ACHN (cell line): ENCODE measurements at places on chromosomes 3 and 15.

DNA sequence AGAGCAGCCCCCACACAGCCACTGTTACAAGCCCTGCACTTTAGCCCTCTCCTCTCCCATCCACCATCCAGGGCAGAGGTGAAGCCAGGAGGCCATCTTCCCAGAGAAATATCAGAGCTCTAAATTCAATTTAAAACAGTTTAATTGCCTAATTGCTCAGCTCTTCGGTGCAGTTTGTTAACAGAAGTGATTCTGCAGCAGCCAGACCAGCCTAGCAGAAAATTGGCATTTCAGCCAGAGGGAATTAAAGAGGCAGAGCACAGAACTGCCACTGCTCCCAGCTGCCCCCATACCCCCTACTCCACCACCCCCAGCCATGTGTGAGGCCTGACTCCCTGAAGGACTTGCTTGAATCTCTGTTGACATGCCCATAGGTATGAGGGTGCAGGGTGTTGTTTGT, 38.5 kb downstream of the TPRA1 start:
- no peak for DNase-seq

GRCh38 chr3:53122933-53123305, 7.3 kb downstream of the RFT1 start:
- DNase-seq = no peak

DNA sequence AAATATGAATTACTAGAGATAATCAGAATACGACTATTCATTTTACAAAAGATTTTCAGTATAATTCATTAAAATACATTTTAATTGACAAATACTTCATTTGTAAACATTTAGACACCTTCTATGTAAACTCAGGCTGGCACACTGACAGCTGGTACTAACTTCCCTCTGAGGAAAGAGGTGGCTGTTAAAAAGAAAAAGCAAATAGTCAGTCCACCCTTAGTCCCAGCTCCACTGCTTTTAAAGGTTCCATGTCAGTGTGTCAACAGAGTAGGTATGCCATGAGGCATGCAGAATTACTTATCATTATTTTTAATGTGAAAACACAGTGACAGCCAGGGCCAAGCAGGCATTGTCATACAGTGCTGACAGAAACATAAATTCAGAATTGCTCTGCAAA, 16.1 kb downstream of the TM6SF1 start:
- no peak for DNase-seq

GRCh38 chr3:114899186-114899931, 247.7 kb downstream of the ZBTB20 start:
- peak; percentile 70 for DNase-seq

DNA sequence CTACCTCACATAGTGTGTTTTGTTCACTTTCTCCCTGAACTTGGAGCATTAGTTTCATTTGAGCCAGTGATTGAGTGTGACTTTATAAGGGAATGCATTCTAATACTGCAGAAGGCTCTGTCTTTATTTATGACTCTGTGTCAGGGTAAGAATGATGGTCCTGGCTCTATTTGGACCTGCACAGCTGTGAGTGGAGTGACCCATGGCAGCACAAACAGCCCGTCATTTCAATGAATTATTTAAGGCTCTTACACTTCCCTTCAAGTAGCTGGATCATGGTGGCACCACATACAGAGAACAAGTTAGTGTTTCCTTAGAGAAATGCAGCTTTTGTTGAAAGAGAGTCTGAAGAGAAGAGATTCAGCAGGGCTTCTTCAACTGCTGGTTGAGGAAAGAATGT, 16.4 kb downstream of the TMEM108 start:
- no peak for DNase-seq

DNA sequence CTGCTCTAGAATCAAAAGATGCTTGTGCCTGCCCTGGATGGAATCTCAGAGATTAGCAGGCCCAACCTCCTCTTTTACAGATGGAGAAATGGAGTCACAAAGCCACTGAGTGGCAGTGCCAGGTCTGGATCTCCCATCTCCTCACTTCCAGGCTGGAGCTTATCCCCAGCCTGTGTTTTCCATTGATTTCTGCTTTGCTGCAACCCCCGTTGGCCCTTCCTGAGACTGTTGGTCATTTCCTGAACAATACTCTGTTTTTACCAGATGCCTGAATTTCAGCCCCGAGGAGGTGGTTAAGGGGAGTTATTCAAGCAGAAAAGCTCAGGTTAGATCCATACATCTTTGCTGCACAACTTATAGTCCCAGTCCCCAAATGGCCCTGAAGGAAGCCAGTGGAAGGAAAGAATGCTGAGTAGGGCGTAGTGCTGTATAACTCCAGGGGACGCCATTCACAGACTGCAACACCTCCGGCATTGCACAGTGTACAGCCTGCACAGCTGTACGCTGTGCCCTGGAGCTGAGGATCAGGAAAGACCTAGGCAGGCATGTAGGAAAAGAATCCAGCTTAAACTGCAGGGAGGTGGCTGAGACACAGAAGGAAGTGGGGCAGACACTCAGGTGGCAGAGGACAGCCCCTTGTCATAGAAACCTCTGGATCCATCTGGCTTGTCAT, 77.5 kb downstream of the RPLP1 start:
- DNase-seq = no peak

DNA sequence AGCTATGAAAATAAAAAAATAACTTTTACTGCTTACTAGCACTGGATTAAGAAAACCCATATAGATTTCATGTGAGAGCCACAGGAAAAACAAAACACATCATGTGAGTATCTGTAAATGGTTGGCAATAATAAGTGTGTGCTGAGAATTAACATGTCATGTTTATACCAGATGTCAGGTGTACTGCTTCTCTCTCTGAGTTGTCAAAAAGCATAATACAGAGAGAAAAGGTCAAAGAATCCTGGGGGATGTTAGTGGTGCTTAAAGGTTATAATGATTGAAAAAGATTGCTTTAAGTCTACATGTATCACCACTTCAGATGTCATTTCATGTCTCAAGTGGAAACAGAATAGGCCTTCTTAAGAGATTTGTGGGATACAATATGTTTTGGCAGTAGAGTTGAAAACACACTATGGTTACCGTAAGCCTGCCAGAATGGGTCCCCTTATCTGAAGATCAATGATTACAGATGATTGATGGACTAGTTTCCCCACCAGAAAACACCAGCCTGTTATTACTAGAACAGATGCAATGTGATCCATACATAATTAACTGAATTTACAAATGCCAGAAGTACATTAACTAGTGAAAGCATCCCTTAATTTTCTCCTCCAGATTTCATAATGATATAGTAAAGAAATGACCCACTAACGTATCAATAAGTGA, 204.1 kb downstream of the CNTN3 start:
- DNase-seq = no peak

DNA sequence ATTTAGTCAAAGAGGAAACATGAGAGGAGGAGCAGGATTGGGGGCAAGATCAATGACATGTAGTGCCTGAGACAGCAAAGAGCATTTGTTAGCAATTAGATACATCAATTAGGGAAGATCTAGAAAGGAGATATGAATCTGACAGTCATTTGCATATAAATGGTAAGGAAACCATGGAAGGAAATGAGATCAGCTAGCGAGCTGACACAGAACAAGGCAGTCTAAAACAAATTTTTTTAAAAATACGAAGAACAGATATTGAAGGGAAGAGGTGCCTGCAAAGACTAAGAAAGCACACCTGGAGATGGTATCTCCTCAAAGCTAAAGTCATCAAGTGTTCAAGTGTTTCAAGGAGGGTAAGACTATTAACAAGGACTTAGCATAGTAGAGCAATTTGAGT, 4.6 kb downstream of the EPM2AIP1 start:
- no peak for DNase-seq

DNA sequence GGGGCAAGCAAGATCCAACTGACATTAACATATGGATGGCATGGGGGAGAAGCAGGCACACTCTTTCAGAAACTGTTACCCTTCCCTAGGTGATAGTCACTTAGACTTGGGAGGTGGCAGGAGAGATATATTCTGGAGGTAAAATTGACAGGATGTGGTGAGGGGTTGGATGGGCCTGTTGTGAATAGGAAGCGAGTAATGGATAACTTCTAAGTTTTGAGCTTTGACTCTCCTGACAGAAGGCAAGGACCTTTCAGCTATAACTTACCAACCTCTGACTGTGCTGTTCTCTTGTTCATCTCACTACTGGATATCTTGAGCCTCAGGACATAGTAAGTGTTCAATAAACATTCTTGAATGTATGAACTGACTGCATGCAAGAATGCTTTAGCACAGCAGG, 1.9 kb upstream of the PDIA5 start:
- no peak for DNase-seq

- no peak for DNase-seq
These were observed 52.8 kb downstream of the FAM43A start for GRCh38 chr3:194738254-194739093.

DNA sequence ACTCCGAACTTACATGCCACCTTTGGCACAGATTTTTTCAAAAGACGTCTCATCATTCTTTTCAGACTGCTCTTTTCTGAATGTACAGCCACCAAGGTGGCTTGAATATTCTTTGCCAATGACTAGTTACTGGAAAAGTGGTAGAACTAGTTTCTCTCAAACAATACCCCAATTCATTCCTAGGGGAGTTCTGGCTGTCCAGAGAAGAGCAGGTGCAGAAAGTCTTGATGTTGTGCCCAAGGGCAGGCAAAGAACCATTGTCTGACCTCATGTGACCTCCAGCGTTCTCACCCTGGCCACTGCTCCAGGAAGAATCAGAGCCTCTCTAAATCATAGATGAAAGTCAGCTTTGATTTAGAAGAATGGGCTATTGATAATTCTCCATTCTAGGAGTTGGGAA, 5.5 kb downstream of the LMOD3 start:
- no peak for DNase-seq

- DNase-seq = peak; percentile 48
These were observed 6.4 kb downstream of the TMEM207 start for GRCh38 chr3:190443257-190443656.

- no peak for DNase-seq
These were observed 4.8 kb downstream of the LCTL start for GRCh38 chr15:66560856-66561525.

GRCh38 chr15:89317186-89317720, 17.4 kb downstream of the POLG start:
- no peak for DNase-seq

- no peak for DNase-seq
These were observed 447.4 kb downstream of the MAGI1 start for GRCh38 chr3:65591313-65591712.

GRCh38 chr3:192933259-192933658, 15.6 kb upstream of the MB21D2 start:
- DNase-seq = no peak

- no peak for DNase-seq
These were observed 399.4 kb downstream of the SHQ1 start for GRCh38 chr3:72448858-72449257.

GRCh38 chr3:169676925-169677537, 13.5 kb upstream of the MECOM start:
- no peak for DNase-seq

DNA sequence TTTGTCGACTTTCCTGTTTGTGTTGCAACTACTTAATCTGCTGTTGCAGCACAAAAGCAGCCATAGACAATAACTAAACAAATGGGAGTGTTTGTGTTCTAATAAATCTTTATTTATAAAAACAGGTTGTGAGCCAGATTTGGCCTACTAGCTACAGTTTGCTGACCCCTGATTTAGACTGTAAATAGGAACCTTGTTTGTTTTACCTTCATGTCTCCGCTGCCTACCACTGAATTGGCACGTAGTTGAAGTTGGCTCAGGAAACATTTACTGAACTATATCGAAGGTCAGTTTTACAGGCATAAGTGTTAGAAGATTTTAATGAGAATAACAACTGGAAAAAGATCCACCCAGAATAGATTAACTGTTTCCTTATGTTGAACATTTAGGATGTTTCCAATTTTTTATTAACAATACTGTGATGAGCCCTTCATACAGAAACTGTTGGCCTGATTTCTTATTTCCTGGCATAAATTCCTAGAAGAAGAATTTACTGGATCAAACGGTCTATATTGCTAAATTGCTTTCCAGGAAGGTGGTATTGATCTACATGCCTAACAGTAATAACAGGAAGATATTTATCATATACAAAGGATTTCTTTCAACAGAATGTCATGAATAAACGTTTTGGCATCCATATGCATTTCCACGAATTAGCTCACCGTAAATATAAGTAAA, 156.2 kb upstream of the NR2E3 start:
- no peak for DNase-seq

DNA sequence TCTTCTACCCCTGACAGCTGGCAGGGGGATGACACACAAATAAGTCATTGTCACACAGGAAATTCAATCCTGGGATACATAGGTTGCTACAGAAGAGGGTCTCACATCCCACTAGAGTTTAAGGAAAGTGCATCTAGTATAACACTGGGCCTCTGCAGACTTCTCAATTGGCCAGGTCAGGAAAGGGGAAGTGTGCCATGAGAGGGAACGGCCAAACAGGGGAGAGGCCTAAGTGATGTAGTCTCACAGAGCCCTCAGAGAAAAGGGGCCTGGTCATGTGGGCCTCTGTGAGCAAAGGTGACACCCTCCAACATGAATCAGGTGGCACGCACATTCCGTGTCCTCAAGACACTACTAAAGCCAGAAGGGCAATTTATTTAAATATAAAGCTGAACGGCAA, 11.2 kb downstream of the ZXDC start:
- DNase-seq = no peak

DNA sequence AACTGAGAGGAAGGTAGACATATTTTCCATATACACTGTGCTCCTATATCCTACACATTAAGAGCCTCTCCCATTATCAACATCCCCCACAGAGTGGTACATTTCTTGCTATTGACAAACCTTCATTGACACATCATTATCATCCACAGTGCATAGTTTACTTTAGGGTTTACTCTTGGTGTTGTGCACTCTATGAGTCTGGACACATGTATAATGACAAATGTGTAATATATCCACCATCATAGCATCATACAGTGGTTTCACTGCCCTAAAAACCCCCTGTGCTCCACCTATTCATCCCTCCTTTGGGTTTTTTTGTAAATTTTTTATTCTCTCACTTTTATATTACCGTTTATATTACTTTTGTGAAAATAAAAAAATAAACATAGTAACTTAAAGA, 22.2 kb upstream of the CLDN18 start:
- no peak for DNase-seq

DNA sequence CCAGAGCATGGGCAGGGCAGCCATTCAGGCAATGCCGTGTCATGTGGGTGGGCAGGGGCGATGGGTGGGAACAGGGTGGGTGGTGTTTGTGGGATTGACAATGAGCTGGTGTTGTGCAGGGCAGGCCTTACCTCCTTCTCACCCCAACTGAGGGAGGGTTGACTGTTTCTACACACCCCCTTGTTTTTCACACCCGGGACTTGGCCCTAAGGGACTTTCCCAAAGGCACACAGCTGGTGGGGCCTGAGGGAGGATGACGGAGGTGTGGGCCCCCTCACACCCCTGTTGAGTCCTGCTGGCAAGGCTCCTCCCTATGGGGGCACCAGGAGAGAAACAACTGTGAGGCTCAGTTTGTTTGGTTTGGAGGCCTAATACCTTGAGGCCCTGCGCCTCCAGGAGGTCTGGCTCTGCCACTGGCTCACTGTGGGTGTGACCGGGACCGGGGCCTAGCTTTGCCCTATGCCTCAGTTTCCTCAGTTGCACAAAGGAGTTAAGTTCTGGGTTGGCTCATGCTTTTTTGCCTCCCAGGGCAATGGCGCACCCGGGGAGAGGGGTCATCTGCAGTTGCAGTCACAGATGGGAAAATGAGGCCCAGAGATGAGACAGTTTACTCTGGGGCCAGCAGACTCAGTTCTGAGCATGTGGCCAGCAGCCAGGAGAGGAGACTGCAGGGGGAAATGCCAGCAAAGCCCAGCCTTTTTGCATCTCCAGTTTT, 5.1 kb upstream of the DNAH1 start:
- DNase-seq = no peak
